ENCODE measurements at places on chromosomes 16 and 17.
A peak's percentile ranks its signal among the peaks of the same experiment; 100 is the strongest.

DNA sequence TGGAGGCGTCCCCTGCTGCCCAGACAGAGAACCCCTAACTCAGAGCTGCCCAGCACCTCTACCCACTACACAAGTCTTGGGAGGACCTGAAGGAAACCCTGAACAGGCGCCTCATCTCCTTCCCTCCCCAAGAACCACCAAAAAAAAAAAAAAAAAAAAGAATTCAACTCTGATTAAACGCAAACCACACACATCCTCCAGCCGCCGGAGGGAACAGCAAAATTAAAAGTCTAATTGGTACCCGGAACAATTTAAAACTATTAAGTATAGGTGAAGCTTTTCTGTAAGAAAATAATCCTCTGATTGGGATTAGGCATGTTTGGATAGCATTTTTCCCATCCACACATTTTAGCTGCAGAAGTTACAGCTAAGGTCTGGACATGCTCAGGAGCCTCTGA is 202.7 kb downstream of the ZNF423 start:
- DNase-seq, result no peak

DNA sequence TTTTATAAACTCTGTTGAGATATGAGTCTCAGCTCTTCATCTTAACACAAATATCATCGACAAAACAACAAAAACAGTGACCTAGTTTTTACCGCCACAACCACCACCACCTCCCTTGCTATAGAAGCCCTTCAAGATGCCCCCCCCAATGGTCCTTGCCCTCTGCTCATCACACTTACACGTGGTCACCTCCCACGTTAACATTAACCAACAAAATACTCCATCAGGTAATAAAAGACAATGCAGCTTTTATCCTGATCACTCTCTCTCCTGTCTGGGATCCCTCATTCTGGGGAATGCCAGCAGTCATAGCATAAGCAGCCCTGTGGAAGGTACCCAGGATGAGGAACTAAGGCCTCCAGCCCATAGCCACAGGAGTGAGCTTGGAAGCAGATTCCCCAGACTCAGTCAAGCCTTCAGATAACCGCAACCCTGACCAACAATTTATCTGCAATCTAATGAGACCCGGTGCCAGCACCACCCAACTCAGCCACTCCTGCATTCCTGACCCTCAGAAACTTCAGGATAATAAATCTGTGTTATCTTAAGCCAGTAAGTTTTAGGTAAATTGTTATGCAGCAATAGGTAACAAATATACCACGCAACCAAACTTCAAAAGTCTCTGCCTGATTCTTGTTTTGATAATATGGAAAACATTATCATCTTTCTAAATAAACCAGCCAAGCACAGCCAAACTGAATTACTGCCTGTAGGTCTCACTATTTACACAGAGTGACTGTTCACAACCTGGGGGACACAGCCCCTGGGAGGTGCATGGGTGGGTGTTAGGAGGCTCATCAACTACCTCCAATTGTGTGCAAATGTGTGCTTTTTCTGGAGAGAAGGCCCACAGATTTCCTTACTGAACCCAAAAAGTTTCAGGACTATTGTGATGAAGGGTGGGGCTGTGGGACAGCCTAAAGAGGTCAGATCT is 6.1 kb downstream of the PECAM1 start:
- no peak for DNase-seq

DNA sequence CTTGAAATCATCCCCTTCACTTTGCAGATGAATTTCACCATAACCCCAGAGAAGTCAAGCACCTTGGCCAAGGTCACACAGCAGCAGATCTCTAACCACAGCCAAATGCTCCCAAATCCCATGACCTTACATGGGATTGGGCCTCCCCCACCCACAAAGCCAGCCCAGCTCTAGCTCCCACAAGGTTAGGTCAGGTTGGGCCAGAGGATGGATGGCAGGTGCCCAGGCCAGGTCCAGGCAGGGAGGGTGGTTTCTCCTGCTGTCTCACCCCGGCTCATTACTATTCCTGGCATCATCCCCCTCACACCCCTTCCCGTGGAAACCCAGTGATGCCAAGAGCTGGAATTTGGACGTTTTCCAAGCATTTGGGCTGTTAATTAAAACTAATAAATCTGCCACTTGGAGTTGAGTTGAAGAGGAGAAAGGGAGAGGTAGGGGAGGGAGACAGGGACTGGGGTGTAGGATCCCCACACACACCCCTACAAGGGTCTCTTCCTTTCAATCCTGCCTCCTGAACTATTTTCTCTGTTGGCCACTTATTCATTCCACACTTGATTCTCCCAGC is 181.6 kb downstream of the TMEM132E start:
- DNase-seq, result no peak

DNA sequence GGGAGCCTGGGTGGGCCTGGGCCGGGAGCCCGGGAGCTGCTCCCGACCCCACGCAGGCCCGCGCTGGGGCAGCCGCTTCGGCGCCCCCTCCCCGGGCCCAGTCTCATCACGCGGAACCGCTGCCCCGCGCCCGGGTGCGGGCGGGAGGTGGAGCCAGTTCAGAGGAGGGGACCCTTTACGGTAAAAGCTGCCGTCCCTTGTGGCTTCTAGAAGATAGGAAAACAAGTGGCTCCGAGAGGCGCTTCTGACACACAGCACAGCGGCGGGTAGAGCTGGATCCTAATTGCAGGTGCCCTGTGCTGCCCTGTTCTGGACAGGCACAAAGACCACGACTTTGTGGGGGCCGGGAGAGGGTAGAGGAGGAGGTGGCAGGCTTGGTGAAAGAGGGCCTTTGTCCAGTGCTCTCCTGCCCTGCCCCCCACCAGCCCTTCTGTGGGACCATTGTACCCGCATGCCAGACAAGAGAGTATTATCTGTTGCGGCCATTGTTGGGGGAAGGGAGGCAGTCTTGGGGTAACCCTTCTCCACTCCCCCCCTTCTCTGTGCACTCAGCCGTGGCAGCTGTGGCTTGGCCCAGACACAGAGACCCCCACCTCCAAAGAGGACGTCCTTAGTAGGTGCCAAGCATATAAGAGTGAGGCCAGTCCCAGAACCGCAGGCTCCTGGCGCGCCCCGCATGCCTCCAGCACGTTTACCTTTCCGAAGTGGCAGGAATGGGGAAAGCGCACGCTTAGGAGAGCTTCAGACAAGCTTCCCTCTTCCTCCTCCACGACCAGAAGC is 736 bp downstream of the CNP start:
- peak; percentile 40 for DNase-seq

DNA sequence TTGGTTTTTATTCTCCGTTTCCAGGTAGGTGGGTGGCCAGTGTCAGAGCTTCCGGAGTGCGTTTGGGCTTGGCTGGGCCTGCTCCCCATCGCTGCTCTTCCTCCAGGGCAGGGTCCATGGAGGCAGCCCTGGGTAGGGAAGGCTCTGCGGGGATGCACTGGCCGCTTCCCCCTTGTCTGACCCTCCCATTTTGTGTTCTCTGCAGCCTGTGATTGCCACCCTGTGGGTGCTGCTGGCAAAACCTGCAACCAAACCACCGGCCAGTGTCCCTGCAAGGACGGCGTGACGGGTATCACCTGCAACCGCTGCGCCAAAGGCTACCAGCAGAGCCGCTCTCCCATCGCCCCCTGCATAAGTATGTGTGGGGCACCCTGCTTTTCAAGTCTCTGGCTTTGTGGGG is 158.3 kb downstream of the NTN1 start:
- DNase-seq, result no peak

DNA sequence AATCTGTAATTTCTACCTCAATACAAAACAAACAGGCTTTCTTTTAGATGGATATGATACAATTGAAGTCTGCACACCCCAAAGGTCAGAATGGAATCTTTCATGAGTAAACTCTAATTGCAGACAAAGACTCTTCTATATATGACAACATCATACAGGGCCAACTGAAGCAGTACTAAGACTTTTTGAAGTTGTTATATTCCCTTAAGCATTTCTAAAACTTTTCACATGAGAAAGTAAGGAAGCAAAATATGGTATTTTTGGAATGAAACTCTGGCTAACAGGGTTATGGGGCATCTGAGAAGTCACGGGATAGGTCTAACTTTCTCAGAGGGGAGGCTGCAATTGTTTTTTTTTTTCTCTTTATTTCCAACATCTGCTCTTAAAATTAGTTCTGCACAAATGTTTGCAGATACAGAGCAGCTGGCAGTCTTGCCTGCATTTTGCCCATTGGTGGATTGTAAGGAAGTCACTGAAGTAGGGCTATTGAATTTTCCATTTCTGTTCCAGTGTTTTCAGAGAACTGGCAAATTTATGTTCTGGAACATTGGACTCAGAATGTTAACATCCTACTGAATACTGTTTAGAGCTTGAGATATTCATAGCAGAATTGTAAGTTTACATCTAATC is 59.1 kb downstream of the SSH2 start:
- no peak for DNase-seq

DNA sequence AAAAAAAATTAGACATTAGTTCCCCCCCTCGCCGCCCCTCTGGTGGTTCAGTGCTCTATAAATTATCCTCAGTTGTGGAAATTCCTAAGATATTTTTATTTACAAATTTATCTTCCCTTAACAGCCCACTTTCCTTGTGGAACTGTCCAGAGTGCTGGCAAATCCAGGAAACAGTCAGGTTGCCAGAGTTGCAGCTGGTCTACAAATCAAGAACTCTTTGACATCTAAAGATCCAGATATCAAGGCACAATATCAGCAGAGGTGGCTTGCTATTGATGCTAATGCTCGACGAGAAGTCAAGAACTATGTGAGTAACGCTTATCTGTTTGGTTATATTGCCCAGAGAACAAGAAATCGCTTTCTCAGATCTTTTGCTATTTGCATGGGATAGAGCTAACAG is 2.9 kb downstream of the KPNB1 start:
- no peak for DNase-seq

- no peak for DNase-seq
These were observed 133.3 kb downstream of the CA10 start for GRCh38 chr17:52025236-52025635.

All from activated CD4-positive, alpha-beta T cell treated with anti-CD3 and anti-CD28 coated beads for 1 hour (primary cell).